ENCODE measurements at places on chromosomes 7 and 10. TPM values are rescaled to one million over a fixed set of nuclear protein-coding genes. Genes with fewer than 3 reads are reported as not detected.
A peak's percentile ranks its signal among the peaks of the same experiment; 100 is the strongest.

OR6V1 gene
- not detected for total RNA-seq

GPR26 gene
- total RNA-seq: not detected

ALOX5 gene
- 9.4 TPM for total RNA-seq

SLC26A5 gene
- 0.20 TPM for total RNA-seq

TMEM184A gene
- total RNA-seq: 7.7 TPM

TUBAL3 gene
- total RNA-seq: 0.20 TPM

GRCh38 chr7:23105086-23105643 lies 420 bp upstream of the KLHL7 start:
- DNase-seq: peak; percentile 66

DNA sequence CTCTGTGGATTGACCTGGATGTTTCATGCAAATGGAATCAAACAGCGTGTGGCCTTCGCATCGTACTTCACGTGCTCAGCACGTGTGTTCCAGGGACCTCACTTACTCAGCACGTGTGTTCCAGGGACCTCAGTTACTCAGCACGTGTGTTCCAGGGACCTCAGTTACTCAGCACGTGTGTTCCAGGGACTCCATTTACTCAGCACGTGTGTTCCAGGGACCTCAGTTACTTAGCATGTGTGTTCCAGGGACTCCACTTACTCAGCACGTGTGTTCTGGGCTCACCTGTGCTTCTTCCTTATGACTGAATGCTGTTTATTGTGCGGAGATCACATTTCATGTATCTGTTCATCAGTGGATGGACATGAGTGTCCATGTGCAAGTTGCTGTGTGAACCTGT lies 22.0 kb downstream of the INPP5A start:
- DNase-seq: no peak

DNA sequence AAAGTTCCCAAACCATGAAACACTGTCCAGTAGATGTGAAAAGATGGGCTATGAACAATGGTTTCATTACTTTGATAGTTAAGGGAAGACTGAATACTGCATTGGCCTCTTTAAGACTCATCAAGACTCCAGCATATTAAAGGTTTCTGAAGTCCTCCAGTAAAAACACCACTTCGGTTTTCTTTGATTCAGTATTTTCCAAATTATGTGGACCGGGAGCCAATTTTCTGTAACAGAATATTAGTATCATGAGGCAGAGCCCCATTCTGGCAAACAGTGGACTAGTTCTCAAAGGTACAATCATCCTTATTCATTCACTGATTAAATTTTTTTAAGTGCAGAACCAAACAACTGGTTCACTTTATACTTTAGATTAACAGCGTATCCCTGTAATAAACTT lies 241.1 kb upstream of the LRGUK start:
- no peak for DNase-seq

DNA sequence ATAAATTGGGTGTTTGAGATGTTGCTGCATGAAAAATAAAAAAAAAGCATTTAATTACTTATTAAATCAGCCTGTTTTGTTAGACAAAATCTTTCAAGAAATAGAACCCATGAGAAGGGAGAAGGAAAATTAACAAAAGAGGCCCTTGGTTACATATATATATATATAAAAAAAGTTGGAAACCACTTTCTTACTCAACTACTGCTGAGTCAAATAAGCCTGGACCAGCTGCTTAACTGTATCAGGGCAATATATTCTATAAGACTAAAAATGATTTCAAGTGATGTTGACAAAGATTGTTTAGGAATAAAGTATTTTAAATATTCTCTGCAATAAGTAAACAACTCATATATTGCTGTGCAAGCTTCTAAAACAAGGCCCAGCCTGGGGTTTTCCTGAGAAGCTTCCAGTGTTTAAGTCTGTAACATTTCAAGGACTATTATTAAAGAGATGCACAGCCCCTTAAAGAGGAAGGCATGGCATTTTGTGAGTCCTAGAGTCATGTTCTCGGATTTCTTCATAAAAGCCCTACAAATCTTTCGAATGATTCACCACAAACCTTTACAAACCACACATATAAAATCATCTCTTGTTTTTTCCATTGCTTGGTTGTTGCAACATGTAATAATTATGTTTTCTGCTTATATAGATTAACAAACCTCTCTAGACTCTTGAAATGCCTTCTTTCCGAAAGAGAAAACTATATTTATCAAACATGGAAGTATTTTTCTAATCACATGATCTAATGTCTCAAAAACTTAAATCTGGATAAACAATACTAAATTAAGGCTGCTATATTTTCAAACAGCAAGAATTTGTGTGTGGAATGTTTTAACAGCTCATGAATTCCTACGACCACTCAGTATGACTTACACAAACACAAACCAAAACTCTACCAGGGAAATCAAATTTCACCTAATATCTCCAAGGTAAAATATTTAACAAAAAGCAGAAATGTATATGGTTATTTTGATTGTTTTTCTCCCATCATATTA lies 14.3 kb downstream of the JAZF1 start:
- DNase-seq: no peak

SYPL1 gene
- total RNA-seq: 89.5 TPM

ZPBP gene
- not detected for total RNA-seq

DNA sequence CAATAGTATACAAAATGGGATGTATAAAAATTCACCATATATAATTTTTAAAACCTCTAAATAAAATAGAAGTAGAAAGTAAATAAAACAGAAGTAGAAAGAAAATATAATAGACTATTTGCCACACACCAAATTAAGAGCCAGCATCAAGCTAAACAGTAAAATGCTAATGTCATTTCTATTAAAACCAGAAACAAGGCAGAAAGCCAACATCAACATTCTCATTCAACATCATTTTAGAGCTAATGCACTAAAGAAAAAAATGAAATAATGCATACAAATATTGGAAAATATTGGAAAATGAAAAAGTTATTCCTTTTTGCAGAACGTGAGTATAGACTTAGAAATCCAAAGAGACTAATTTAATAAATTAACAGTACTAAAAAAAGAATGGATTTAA lies 23.4 kb upstream of the RELN start:
- no peak for DNase-seq

DNA sequence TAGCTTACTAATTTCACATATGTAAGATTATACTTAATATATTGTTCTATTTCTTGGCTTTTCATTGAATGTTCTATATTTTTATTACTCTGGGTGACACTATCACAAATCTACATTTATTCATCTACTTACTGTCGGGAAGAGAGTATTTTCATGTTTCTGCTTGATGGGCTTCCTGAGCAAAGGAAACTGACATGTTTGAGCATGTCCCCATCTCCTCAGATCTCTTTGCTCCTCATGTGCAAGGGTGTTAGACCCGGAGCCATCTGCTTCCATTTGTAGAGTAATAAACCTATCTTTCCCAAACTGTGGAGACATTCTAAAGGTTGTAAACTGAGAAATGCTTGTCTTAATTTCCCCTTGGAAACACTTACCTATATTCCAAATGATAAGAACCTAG lies 103.5 kb downstream of the LSMEM1 start:
- DNase-seq: no peak

GRCh38 chr10:73413108-73413527 lies 740 bp downstream of the ANXA7 start:
- peak; percentile 57 for DNase-seq

ERVW-1 gene
- total RNA-seq: 0.20 TPM

- no peak for DNase-seq
Measured at GRCh38 chr7:96931891-96932290, 73.5 kb upstream of the DLX6 start.
